Erythroblast (primary cell): ENCODE measurements at places on chromosomes 16 and 17.

DNA sequence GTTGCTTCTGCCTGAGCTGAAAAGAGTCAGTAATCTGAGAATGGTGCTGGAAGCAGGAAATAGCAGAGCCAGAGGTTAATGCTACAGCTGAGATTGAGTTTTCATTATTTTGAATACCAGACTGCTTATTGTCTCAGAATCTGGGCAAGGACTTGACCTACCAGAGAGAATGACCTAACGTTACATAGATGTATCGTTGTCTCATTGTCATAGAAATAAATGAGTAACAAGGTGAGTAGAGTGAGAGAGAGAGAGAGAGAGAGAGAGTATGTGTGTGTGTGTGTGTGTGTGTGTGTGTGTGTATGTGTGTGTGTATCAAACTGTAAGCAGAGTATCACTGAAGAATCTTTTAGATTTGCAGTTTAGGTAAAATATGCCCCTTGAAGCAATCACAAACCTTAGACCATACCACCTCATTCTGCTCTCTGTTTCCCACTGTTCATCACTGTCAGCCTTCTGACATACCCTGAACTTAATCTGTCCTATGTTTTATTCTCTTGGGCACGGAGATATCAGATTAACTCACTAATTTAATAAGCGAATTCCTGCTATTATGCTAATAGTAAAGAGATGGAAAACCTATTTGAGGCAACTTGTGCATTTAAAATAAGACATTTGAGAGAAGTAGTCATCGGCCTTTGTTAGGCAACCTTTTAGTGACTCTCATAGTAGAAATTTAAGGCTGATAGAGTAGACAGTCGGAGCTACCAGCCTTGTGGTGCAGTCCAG, 87.8 kb downstream of the CYB561 start:
- no peak for DNase-seq

DNA sequence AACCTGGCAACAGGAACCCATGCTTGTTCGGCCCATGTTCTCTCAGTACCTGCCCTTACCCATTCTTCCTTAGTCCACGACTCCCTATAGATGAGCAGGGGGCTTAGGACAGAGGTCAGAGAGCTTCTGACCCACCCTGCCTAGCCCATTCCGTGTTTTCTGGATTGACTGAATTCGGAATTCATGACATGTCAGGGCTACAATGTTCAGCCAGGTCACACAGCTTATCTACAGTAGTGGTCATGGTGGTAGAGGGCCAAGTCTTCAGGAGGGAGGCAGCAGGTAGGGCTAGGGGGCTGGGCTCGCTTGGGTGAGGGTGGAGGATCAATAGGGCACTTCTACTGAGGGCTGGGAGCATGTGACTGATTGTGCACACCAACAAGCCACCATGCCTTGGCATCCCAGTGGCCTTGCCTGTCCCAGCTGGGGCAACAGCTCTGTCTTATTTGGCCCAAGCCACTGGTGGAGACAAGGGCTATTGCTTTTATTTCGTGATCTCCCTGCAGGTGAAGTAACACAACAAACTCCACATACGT, 3.1 kb downstream of the HEXIM2 start:
- DNase-seq, result no peak

- DNase-seq, result no peak
Measured at GRCh38 chr17:39635614-39636176, 1.2 kb upstream of the STARD3 start.

- DNase-seq, result peak; percentile 97
Measured at GRCh38 chr17:32142857-32143526, 690 bp downstream of the RHOT1 start.

DNA sequence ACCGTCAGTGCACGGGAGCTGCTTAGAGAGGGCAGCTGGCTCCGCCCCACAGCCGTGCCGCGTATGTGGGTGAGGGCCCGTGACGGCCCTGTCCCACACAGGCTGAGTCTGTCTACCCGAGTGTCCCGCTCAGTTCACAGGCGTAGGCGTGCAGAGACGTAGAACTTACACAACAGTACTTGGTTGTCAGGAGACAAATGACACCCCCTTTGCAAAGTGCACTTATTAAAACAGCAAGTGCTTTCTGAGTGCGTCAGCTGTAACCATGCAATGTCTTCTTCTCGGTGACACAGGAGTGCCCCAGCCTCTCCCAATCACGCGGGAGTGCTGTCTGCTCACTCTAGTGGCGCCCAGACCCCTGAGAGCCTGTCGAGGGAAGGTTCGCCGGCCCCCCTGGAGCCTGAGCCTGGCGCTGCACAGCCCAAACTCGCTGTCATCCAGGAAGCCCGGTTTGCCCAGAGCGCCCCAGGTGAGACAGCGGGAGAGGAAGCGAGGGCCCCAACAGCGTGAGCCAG, 64.2 kb downstream of the FOXK2 start:
- no peak for DNase-seq

- no peak for DNase-seq
Measured at GRCh38 chr16:64711026-64711425, 410.8 kb downstream of the CDH11 start.

- DNase-seq, result no peak
Measured at GRCh38 chr17:8341456-8341855, 1.8 kb downstream of the ODF4 start.
